ENCODE measurements at places on chromosomes 2 and 18.
A peak's percentile ranks its signal among the peaks of the same experiment; 100 is the strongest.

DNA sequence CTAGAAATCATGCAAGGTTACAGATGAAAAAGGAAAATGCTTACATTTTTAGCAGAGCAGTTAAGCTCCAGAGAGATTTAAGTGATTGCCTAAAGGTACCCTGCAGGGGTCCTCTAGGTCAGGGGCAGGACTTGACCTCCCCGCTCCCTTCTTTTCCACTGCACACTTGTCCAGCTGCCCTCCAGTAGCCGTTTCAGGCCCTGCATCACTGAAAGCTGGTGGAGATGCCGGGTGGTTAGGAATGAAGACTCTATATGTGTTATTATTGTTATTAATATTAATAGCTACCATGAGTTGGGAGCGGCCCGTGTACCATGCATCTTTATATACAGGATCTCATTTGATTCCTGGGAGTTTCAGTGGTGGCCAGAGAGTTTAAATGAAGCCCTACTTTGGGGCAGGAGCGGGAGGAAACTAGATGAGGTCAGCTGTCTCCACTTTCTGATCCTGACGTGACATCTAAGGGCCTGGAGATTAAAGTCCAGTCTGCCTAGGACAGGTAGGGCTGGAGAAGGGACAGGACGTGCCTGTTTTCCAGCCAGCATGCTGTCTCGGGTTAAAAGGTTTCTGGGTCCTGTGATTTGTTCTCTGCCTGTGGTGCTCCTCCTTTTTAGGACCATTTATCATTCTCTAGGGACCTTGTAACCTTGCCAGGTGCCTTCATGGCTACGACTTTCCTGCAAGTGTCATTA, 2.1 kb downstream of the TMEM37 start:
- no peak for DNase-seq

- no peak for DNase-seq
These were observed 115.2 kb downstream of the XRCC5 start for GRCh38 chr2:216224388-216224787.

DNA sequence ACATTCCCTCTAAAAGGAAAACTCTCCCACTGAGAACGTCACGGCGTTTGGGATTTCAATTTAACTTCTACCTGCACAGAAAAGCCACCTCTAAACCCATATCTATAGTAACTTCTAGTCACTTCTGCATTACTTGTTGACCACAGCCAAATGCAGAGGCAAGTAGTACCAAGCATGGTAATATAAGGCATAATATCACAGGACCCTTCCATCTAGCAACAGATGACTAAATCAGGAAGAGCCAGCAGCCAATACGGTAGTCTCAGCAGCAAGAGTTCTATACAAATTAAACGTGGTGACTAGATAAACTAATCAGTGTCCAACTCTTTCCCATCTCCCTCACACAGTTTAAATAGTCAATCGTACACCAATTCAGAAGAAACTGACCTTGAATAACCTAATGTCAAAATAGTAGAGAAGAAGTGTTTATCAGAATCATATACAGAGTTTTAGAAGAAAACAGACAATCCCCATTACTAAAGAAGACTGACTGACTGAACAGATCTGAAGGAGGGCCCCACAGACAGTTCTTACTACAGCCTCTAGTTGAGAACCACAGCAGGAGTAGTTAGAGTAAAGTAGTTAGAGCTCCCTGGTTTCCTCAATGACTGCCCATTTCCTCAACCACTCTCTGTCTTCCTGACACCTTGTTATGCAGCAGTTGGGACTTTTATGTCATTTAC, 30.0 kb downstream of the MEMO1 start:
- DNase-seq, result peak; percentile 48

- DNase-seq, result no peak
These were observed 55.6 kb downstream of the INPP5D start for GRCh38 chr2:233115741-233116140.

DNA sequence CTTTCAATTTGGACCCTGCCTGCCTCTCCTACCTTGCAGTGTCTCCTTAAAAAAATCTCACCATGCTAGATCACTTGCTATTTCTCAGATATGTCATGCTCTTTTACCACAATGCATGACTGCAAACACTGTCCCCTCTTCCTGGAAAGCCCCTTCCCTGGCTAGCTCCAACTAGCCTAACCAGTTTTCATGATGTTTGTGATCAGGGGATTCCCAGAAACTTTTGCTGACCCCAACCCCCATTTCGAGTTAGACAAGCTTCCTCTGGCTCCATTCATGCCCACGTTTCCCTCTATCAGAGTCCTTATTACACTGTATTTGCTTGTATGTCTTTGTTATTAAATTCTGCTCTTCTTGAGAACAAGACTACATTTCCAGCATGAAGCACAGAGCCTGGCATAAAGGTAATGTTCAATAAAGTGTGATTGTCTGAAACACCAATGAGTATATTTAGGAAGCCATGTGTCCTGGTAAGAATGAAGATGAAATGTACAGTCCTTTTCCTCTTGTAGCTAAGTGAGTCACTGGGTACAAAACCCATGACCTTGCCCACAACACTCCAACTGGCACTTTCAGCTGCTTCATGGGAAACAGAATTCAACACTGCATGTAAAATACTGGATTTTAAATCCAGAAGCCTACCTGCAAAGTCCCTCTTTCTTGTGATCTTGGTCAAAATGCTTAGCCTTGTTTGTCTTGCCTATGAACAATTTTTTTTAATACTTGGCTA, 62.0 kb upstream of the ATL2 start:
- DNase-seq, result no peak

DNA sequence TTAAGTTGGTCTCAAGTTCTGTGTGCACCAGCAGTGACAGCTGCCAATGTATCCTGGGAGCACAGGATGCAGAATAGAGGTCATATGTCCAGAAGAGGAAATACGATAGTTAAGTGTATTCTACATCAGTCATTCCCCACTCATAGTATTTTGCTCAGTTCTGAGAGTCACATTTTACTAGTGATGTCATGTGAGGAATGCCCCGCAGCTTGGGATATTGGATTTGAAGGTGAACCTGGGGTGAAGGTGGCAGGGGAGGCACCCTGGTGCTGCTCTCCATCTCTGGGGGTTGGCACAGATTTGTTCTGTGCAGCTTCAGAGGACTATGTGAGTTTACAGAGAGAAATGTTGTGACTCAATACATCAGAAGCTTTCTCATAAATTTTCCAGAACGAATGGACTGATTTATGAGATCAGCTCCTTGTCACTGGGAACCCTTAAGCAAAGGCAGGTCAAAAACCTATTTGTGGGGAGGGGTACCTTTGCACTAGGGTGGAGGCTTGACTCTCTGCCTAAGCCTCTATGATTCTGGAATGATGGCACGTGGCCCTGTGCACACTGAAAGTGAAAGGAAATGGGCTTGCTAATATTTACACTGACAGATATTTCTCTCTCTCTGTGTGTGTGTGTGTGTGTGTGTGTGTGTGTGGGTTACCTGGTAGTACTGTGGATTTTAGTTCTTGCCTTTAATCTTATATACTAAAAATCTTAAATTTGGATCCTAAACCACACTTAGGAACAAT, 95.9 kb downstream of the NEB start:
- DNase-seq, result no peak

- no peak for DNase-seq
These were observed 1004.4 kb upstream of the ZEB2 start for GRCh38 chr2:145524303-145524702.

GRCh38 chr2:162934191-162934590, 95.6 kb upstream of the KCNH7 start:
- no peak for DNase-seq

GRCh38 chr18:8847066-8847755, 141.9 kb downstream of the MTCL1 start:
- DNase-seq, result peak; percentile 40

GRCh38 chr2:85248773-85249509, 78.8 kb downstream of the TGOLN2 start:
- peak; percentile 63 for DNase-seq

DNA sequence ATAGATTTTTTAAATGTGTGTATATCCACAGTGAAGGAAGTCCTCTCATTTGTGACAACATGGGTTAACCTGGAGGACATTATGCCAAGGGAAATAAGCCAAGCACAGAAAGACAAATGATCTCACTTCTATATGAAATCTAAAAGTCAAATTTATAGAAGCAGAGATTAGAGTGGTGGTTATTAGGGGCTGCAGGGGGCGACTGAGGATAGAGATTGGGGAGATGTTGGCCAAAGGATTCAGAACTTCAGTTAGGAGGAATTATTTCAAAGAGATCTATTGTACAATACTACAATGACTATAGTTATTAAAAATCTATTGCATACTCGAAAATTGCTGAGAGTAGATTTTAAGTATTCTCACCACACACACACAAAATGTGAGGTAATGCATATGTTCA, 252.4 kb upstream of the SLC39A10 start:
- no peak for DNase-seq

- DNase-seq, result no peak
These were observed 166.3 kb upstream of the SERTAD2 start for GRCh38 chr2:64819774-64820688.

GRCh38 chr2:96977631-96978195, 8.7 kb downstream of the FAM178B start:
- DNase-seq, result peak; percentile 45

GRCh38 chr2:164761737-164762460, 79.7 kb downstream of the COBLL1 start:
- DNase-seq, result no peak

Data from AG08396 (cell line).